ENCODE measurements at places on chromosomes 12 and 14.

DNA sequence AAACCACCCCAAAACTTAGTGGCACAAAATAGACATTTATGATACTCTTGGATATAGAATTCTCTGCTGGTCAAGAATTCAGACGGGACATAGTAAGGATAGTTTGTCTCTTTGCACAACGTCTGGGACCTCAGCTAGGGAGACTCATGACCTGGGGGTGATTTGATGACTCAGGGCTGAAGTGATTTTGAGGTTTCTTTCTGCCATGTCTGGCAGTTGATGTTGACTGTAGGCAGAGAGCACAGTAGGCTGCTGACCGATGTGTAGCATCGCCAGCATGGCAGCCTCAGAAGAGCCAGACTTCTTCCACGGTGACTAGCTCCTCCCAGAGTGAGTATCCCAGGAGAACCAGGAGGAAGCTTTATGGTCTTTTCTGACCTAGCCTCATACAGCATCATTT lies 88.9 kb upstream of the FRMD6 start:
- no peak for DNase-seq

- peak; percentile 28 for DNase-seq
Observed at GRCh38 chr14:40447017-40447416, 1014.8 kb upstream of the FBXO33 start.

- peak; percentile 27 for DNase-seq
Observed at GRCh38 chr14:35808076-35808637, 938 bp downstream of the RALGAPA1 start.

DNA sequence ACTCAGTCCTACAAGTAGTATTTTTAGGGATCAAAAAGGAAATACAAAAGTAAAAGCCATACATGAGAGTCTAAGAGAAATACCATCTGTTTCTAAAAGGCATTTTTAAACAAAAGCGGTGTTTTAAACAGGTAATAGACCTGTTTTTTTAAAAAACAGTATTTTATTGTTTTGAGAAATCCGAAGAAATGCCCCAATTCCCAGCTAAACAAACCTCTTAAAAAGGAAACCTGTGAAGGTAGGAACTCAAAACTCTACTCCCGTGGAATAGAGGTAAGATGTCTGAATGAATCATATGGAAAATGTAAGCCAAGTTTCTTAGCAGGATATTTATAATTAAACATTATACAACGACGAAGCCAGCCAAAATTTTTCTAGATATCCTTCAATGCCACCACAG lies 2.0 kb downstream of the PPP1R13B start:
- DNase-seq = no peak

GRCh38 chr14:58584383-58584782 lies 53.4 kb upstream of the DACT1 start:
- DNase-seq = no peak

GRCh38 chr12:118188690-118189371 lies 52.9 kb downstream of the PEBP1 start:
- DNase-seq = no peak

DNA sequence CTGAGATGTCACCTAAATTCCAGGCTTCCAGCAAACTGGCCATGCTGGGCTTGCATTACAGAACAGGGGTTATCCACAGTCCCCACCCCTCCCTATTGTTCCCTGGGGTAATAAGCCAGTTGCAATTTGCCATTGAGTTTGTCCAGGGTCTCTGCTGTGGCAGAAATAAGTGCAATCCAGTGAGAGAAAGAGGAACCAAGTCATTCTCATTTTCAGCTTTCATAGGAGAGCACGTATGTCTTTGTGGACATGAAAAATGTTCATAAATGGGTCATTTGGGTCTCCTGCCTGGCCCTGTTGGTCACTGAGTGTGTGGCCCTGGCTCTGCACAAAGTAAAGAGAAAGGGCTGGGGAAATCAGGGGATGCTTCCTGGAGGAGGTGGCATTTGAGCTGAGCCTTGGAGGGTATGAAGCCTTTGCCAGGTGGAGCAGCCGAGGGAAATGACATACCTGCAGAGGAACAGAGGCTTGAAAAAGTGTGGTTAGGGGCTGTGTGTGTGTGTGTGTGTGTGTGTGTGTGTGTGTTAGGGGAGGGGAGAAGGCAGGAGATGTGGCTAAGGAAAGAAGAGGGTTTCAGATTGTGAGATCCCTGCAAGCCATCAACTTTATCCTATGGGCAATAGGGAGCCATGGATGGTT lies 29.3 kb downstream of the CMKLR1 start:
- DNase-seq = no peak
